Lung (tissue), 17 donors: ENCODE measurements at places on chromosomes 7 and 10. TPM values are rescaled to one million over a fixed set of nuclear protein-coding genes. Genes with fewer than 3 reads are reported as not detected.

The GTPBP4 gene
- polyA plus RNA-seq, result 41.7 TPM

The SEMA3A gene
- 0.79 TPM for polyA plus RNA-seq

The SCART1 gene
- polyA plus RNA-seq, result 0.69 TPM

The MET gene
- polyA plus RNA-seq, result 16.3 TPM

The NPTX2 gene
- polyA plus RNA-seq, result 0.41 TPM

The SPDYE8 gene
- polyA plus RNA-seq, result not detected

The DNAJC12 gene
- 1.6 TPM for polyA plus RNA-seq

The NUTM2D gene
- polyA plus RNA-seq, result 1.8 TPM

The THSD7A gene
- polyA plus RNA-seq, result 0.77 TPM

The MRC1 gene
- 39.4 TPM for polyA plus RNA-seq

The SFTPA1 gene
- 7,035 TPM for polyA plus RNA-seq

The CFAP46 gene
- 3.8 TPM for polyA plus RNA-seq

The BAMBI gene
- 3.9 TPM for polyA plus RNA-seq

The FXYD4 gene
- 2.9 TPM for polyA plus RNA-seq

The TFEC gene
- 17.1 TPM for polyA plus RNA-seq

The PTER gene
- polyA plus RNA-seq, result 4.9 TPM

The MYL10 gene
- not detected for polyA plus RNA-seq

The GLI3 gene
- 2.2 TPM for polyA plus RNA-seq

The GIMAP7 gene
- polyA plus RNA-seq, result 39.8 TPM

The PRSS2 gene
- 1.7 TPM for polyA plus RNA-seq

The DOCK1 gene
- polyA plus RNA-seq, result 13.3 TPM

The TRIM24 gene
- polyA plus RNA-seq, result 14.4 TPM

The CUZD1 gene
- 1.0 TPM for polyA plus RNA-seq

The CDNF gene
- polyA plus RNA-seq, result 0.60 TPM

The GALNT17 gene
- polyA plus RNA-seq, result 4.4 TPM

The CCDC146 gene
- polyA plus RNA-seq, result 9.8 TPM

The HOXA11 gene
- not detected for polyA plus RNA-seq

The C10orf53 gene
- not detected for polyA plus RNA-seq

The NUB1 gene
- polyA plus RNA-seq, result 30.1 TPM

The CLEC2L gene
- polyA plus RNA-seq, result not detected

The UBTD1 gene
- 70.4 TPM for polyA plus RNA-seq

The VAX1 gene
- not detected for polyA plus RNA-seq

The DGKI gene
- 0.14 TPM for polyA plus RNA-seq

The PRLHR gene
- not detected for polyA plus RNA-seq

The NRCAM gene
- polyA plus RNA-seq, result 2.5 TPM

The AIFM2 gene
- polyA plus RNA-seq, result 12.0 TPM

The ADCY1 gene
- polyA plus RNA-seq, result 0.14 TPM

The LRGUK gene
- polyA plus RNA-seq, result 0.55 TPM

The CTAGE8 gene
- 0.76 TPM for polyA plus RNA-seq

The CYP3A7 gene
- 0.19 TPM for polyA plus RNA-seq

The CHST15 gene
- polyA plus RNA-seq, result 5.4 TPM

The NPFFR1 gene
- polyA plus RNA-seq, result 0.14 TPM

The CRHR2 gene
- polyA plus RNA-seq, result not detected

The ARHGEF35 gene
- 12.4 TPM for polyA plus RNA-seq

The PLXNA4 gene
- polyA plus RNA-seq, result 0.63 TPM

The AVPI1 gene
- 15.1 TPM for polyA plus RNA-seq

The CTBP2 gene
- 19.2 TPM for polyA plus RNA-seq
